HFFc6 (cell line): ENCODE measurements at places on chromosomes 12 and 14. TPM values are rescaled to one million over a fixed set of nuclear protein-coding genes. Genes with fewer than 3 reads are reported as not detected.

DNA sequence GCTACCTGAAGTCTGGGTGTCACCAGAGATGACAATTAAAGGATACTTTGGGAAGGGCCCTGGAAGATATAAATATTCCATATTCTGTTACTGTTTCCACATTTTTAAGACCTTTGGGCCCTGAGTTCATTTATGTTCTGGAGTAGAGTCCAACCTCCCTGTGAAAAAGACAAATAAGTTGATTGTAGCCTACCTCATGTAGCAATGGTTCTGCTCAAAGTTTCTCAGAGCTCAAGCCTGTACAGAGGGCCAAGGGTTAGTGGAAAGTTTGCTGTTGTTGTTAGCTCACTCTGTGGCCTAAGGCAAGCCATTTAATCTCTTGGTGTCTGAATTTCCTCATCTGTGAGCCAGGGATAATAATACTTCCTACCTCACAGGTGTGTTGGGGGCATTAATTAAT lies 284.7 kb upstream of the DDHD1 start:
- no peak for DNase-seq

DNA sequence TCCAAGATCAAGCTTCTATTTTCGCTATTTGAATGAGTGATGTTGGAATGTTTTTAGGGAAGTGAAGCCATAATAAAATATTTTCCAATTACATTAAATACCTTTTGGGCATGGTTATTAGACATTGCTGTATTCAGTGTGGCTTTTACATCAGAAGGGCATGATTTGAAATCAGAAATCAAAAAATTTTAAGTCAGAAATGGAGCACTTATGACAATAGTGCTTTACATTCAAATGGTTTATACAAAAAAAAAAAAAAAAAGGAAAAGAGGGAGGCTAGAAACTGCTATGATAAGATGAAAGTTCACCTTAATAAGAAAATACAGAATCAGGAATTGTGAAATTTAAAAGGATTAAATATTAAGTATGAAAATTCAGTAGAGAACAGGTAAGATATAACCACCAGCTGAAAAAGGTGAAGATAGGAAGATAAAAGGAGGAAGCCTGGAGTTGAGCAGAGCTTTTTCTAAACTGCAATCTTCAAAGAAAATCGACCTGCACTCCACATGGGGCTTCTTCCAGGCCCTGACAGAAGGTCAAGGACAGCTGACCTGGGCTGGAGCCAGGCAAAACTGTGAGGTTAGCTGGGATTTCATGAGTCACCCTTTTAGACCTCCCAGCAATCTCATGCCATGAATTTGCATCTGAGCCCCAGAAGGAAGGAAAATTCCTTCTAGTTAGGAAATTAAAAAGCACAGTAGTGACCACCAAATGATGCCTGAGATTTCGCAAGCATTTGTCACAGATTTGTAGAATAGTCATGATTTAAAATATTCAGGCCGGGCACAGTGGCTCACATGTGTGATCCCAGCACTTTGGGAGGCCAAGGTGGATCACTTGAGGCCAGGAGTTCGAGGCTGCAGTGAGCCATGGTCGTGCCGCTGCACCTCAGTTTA lies 23.4 kb upstream of the BMP4 start:
- peak; percentile 74 for DNase-seq

- peak; percentile 8 for DNase-seq
Measured at GRCh38 chr12:89427508-89428156, 75.3 kb upstream of the DUSP6 start.

DNA sequence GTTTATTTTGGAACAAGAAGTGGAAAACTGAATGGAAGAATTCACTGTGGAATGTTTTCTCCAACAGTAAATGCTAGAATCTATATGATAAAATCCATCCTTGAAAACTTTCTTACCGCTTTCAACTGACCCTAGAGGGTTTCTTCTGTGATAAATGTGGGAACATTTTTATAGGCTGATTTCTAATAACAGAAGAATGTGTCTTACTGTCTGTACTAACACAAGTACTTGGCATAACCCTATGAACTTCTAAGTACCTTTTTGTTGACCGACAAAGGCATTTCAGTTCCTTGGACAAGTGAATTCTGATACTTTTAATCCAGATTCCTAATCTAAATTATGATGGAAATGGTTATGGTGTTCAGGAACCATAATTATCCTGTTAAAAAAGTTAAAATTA lies 1109.7 kb upstream of the FLRT2 start:
- DNase-seq = no peak

- DNase-seq = no peak
Measured at GRCh38 chr12:51345681-51346080, 798 bp downstream of the CELA1 start.

- DNase-seq = no peak
Measured at GRCh38 chr12:22377731-22378496, 43.4 kb upstream of the ST8SIA1 start.

DNA sequence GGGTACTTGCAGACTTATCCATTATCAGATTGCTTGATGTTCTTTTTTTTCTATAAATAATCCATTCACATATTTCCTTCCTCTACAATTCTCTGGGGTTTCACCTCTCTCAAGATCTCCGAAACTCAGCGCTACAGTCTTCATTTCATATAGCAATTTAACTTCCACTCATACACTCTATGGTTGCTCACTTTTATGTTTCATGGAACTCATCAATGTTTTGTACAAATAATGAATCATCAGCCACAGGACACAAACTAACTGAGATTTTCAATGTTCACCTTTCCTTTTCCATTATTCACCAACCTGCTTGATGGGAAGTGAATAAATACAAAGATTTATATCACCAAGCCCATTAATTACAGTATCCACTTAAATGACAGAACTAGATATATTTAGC lies 534.7 kb downstream of the LRFN5 start:
- DNase-seq = no peak

DNA sequence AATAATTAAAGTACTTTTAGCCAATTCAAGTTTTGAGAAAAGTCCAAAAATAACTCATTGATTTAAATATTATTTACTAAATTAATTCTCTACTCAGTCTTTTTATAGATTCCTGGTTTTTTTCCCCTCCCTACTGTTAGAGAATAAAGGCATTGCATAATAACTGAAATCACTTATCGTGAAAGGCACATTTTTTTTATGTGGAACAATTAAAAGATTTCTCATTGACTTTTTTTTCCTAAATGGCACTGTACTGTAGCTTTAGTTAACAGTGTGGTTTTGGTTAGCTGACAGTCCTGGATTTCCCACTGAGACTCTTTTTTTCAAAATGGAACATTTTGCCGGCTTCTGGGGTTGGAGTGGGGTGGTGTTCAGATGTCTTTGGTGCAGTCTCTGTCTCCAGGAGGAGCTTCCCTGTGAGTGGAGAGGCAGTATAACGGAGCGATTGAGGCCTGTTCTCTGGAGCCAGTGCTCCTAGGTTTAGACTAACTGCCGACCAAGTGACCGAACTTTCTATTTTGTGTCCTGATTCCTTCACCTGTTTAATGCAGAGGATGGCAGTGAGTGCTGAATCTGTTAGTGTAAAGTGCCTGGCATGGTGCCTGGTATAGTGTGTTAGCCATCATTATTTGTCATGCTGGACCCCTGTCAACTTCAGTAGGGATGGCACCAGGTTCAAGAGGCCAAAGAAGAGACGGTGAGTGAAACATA lies 117.7 kb downstream of the ADCK1 start:
- DNase-seq = no peak

DNA sequence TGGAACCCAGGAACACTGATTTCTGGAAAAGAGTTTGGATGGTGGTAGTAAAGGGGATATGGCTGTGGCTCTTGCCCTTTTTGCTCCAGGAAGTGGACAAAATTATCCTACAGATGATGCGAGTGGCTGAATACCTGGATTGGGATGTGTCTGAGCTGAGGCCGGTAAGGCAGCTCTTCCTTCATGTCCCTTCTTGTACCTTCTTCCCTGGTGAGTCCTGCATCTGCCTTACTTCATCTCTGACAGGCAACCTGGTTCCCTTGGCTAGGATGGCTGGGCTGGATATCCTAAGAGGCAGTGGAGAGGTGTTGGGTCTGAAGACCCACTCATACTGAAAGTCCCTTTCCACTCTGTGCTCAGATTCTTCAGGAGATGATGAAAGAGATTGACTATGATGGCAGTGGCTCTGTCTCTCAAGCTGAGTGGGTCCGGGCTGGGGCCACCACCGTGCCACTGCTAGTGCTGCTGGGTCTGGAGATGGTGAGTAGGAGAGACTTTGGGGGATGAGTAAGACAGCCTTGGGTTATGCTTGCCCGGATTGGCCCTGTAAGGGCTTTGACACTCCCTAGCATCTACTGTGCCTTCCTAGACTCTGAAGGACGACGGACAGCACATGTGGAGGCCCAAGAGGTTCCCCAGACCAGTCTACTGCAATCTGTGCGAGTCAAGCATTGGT lies 8.0 kb downstream of the DGKA start:
- no peak for DNase-seq

DNA sequence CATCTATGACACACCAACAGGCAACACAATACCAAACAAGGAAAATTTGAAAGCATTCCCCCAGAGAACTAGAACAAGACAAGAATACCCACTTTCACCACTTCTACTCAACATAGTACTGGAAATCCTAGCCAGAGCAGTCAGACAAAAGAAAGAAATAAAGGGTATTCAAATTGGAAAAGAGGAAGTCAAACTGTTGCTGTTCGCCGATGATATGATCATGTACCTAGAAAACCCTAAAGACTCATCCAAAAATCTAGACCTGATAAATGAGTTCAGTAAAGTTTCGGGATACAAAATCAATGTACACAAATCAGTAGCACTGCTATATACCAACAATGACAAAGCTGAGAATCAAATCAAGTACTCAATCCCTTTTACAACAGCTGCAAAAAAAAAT lies 8.1 kb upstream of the ATL1 start:
- DNase-seq = no peak

- peak; percentile 11 for DNase-seq
Measured at GRCh38 chr12:109836916-109837315, 3.7 kb upstream of the TRPV4 start.

The GAS2L3 gene
- total RNA-seq = 10.0 to 21.3 TPM (median 17.1 TPM) in 3 replicates

The DPPA3 gene
- total RNA-seq = not detected in 3 replicates

The SLC7A8 gene
- total RNA-seq = 12.2 to 26.1 TPM (median 17.6 TPM) in 3 replicates

The SIX6 gene
- not detected in 2 replicates for total RNA-seq

The INHBE gene
- 0.13 to 0.30 TPM (median 0.13 TPM) in 3 replicates for total RNA-seq

The PLBD1 gene
- not detected in 3 replicates for total RNA-seq
